ENCODE measurements at places on chromosomes 4 and X. TPM values are rescaled to one million over a fixed set of nuclear protein-coding genes. Genes with fewer than 3 reads are reported as not detected.

LUZP4 gene
- total RNA-seq: not detected

GPM6B gene
- 3.7 TPM for total RNA-seq

GUCY1A1 gene
- 7.0 TPM for total RNA-seq

SATL1 gene
- not detected for total RNA-seq

NEUROG2 gene
- total RNA-seq: not detected

HSFX1 gene
- 1.7 TPM for total RNA-seq

SEPTIN11 gene
- 358 TPM for total RNA-seq

COL25A1 gene
- total RNA-seq: 4.9 TPM

LRP2BP gene
- total RNA-seq: 0.88 TPM

EOLA2 gene
- total RNA-seq: 15.8 TPM

PGRMC2 gene
- total RNA-seq: 73.9 TPM

DOCK11 gene
- total RNA-seq: 131 TPM

HTN1 gene
- total RNA-seq: not detected

KLHL34 gene
- not detected for total RNA-seq

FHDC1 gene
- 0.34 TPM for total RNA-seq

EMCN gene
- 45.8 TPM for total RNA-seq

RS1 gene
- not detected for total RNA-seq

NCAPG gene
- 1.3 TPM for total RNA-seq

DCHS2 gene
- total RNA-seq: not detected
